Fibroblast of skin of right quadriceps (primary cell): ENCODE measurements at places on chromosomes 4 and X.

GRCh38 chr4:178665916-178666315 is 1223.7 kb upstream of the AGA start:
- DNase-seq = no peak

- no peak for DNase-seq
Observed at GRCh38 chrX:120021927-120022326, 55.6 kb downstream of the RHOXF2B start.

GRCh38 chr4:109332926-109333464 is 30.5 kb upstream of the COL25A1 start:
- no peak for DNase-seq

- DNase-seq = no peak
Observed at GRCh38 chr4:16642897-16643296, 255.5 kb downstream of the LDB2 start.
